Activated CD4-positive, alpha-beta T cell treated with anti-CD3 and anti-CD28 coated beads, Interleukin-2, amount 50 U/mL, for 1 hour (primary cell): ENCODE measurements at places on chromosomes 12 and 14.

DNA sequence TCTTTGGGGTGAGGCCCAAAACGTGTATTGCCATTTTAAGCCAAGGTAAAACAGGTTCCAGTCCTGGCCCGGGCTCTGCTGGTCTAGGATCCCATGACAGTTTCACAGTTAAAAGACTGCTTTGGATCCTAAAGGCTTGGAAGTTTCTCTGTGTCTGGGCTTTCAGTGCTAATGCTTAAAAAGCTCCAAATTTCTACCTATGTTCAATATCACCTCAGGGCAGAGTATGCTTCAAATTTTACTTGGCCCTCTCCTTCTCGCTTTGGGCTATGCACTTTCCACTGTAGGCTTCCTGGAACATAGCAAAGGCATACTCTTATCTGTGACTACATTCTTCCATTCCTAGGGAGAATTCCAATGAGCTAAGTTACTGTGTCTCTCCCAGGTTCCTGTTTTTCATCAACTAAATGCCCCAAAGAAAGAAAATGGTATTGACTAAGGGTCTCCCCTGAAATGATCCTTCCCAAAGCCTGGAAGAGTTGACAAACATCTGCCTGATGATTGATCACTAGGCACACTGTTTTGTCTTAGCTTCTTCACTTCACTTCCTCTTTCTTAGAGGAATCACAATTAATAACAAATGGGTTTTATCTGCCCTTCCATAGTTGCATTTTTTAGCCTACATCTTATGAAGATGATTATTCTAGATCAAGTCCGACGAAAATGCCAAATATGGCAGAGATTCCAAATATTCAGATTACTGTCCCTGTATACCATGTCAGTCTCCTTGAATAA lies 79.4 kb downstream of the TMTC2 start:
- no peak for DNase-seq

DNA sequence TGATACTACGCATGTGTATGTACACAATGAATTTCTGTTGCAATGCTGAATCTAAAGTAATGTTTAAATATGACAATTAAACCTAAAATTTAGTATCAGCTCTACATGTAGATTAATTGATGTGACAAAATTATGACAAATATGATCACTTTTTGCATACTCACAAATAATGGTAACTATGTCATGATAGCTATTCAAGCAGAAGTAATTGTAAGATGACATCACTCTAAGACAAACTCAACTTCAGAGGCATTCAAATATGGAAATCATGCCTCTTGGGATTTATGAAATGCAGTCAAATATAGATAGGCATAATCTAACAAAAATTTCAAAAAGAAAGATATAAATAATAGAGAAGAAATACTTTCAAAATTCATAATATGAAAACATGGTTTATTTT lies 571.7 kb upstream of the LRFN5 start:
- no peak for DNase-seq

DNA sequence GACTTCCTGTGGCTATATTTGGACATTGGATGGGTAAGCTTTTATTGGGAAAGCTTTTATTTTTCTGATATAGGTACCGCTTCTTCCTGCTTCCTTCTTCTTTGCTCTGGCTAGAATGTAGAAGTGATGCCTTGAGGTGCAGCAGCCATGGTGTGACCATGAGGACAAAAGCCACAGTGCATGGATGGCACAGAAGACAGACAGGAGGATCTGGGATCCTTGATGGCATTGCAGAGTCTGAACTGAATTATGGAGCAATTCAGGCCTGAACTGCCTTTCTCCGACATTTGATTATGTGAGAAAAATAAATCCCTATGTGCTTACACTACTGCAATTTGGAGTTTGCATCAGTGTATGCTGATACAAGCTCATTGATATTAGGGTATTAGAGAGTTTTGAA lies 191.3 kb upstream of the CRY1 start:
- no peak for DNase-seq

GRCh38 chr14:75911883-75912282 lies 69.9 kb downstream of the TGFB3 start:
- no peak for DNase-seq

DNA sequence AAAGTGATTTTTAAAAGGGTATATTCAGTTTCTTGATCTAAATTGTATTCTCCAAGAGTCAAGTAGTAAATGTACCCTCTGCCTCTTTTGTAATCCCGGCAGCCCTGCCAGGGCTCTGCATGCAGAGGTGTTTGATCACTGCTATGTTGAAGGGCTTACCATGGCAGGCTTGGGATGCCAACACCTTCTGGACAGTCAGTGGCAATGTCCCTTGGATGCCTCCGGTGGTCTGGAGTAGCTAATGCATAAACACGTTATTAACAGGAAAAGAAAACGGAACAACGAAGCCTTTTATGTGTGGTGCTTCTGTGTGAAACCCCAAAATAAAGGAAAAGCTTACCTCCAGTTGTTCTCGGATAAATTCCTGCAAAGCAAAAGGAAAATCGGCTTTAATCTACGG lies 19.9 kb downstream of the EIF2B2 start:
- DNase-seq: peak; percentile 1

DNA sequence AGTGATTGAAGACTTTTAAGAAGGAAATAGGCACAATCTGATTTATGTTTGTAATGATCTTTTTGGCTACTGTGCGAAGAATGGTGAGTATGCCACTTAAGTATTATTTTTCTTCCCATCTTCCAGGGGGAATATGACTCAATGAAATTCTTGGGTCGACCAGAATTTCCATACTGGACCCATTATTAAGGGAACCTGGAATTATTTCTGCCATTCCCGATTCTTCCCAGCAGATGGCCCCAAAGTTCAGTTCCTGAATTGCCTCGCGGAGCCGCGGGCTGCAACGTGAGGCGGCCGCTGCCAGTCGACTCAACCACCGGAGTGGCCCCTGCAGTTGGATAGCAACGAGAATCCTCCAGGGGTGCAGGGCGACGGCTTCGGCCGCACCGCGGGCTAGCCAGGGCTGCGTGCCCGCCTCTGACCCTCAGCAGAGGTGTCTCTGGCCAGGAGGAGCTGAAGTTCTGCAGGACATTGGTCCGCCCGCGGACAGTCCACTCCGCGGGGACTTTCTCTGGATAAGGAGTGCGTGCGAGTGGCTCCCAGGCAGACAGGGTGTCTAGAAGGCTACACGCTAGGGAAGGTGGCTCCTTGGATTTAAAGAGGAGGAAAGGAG lies 628 bp upstream of the TSHR start:
- DNase-seq: peak; percentile 71
